ENCODE measurements at places on chromosomes 5 and 9.

GRCh38 chr5:956941-957747 lies 51.5 kb upstream of the NKD2 start:
- DNase-seq: no peak

DNA sequence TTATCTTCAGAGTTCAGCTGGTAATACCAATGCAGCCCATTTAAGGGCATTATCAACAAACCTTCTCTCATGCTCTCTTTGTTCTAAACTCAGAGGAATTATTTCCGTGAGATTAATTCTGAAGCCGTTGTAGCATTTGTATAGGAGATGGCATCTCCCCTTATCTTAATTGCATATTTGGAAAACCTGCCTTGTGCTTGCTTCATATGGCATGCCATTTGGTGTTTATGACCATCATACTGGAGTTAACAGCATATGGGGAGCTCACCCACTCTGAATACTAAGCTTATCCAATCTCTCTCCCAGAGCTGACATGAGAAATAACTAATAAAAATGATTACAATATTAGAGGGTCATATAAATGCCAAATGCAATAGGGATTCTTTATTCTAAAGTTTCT lies 243.2 kb downstream of the BRINP1 start:
- no peak for DNase-seq

GRCh38 chr9:129284607-129285291 lies 106.7 kb upstream of the IER5L start:
- no peak for DNase-seq

- DNase-seq: no peak
Measured at GRCh38 chr5:329121-329735, 7.7 kb downstream of the AHRR start.

- no peak for DNase-seq
Measured at GRCh38 chr5:132471944-132472343, 18.6 kb downstream of the IRF1 start.

- no peak for DNase-seq
Measured at GRCh38 chr5:100165309-100165708, 369.9 kb upstream of the FAM174A start.

DNA sequence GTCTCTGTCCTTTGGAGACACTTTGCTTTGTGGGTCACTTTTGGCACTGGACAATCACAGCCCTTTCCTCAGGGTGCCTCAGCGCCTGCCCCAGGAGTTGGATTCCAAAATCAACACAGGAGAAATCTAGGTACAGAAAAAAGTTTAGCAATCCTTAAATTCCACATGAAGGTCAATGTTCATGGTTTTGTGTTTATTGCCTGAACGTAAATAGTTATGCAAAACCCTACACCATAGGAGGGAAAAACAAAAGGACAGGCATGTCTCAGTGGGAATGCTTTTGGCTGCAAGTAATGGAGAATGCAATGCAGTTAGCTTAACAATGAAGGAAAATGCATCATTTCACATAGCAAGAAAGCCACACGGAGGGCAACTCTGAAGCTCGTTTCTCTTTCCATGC lies 6.5 kb upstream of the HMCN2 start:
- no peak for DNase-seq

GRCh38 chr9:126830827-126831226 lies 26.0 kb downstream of the ZBTB43 start:
- no peak for DNase-seq

DNA sequence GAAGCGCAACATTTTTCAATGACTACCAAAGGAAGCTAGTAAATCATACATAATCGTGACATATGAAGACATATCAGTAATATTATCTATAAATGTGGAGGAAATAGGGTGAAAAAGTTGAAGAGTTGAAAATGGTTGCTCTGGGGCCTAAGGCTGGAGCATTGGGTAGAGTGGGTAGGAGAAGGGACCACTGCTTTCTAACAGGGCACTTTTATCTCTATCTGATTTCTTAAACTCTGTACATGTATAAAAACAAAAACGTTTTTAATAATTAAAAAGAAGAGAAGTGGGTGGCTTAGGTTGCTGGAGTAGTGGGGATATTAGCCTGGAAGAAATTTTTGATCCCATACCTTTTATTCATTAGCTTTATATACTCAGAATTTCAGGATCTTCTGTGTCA lies 44.2 kb upstream of the ITGA1 start:
- DNase-seq: no peak

DNA sequence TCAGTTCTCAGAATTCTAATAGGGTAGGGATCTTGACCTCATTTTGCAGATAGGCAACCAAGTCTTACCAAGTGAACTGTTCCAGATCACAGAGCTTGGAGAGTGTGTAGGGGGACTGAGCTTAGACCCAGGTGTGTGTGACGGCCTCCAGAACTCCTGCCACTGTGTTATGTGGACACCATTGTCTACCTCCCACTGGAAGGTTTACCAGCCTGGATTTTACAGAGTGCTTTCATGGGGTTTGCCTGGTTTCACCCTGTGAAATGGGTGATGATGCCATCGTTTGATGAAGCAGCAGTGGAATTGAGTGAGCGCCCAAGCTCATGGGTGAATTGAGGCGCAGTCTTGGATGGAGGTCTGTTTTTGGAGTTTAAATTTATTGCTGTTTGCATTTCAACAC lies 23.6 kb downstream of the TJP2 start:
- no peak for DNase-seq

DNA sequence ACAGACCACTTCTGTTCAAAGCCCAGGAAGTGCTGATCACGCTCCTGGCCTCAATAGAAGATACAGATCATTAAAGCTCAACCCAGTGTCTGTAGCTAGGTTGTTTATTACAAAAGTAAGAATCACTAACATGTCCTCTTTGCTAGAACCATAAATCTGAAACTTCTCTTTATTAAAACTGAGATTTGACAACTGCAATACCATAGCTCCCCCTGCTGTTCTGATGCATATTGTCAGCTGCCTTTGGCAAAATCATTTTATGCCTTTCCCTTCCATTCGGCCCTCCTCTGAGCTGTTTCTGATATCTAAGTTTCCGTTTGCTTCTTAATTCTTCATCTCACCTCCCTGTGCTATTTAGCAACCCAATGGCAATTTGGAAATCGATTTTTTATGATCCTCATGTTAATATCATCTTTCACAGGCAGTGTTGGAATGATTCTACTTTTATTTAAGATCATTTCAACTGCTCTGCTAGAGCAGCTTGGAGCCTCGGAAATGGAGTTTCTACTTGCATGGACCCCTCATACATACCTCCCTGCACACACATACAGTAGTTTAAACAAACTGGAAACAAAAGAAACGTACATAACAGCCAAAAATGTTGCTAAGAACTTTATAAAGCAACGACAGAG lies 998.8 kb downstream of the MAT2B start:
- no peak for DNase-seq

- no peak for DNase-seq
Measured at GRCh38 chr9:131623655-131624330, 78.5 kb downstream of the PRRT1B start.

DNA sequence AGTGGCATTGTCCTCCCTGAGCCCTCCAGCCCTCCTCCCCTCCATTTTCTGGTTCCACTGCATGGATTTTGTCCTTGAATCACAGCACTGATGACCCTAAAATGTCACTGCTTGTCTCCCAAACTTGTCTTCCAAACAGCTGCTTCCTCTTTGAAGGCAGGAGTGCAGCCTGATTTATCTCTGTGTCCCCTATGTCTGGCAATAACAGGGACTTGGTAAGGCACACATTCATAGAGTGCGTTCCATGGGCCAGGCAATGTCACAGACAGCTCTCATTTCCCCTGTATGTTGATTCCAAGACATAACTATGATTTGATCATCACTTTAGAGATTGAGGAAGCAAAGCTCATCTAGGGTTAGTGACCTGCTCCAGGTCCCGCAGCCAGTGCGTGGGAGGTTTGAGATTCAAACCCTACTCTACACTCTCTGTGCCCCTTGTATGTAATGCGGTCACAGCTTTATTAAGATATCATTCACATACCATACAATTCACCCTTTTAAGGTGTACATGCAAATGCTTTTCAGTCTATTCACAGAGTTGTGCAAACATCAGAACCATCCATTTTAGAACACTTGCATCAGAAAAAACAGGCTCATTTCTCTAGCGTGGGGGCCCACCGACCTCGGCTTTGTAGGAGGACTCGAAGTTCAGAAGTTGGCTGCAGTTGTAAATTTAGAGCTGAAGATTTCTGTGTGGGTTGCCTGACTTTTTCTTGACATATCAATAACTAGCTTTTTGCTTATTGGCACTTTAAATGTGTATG lies 28.4 kb upstream of the BOD1 start:
- DNase-seq: no peak

- no peak for DNase-seq
Measured at GRCh38 chr5:17190242-17190778, 27.1 kb upstream of the BASP1 start.

GRCh38 chr9:14889451-14889850 lies 20.8 kb downstream of the FREM1 start:
- no peak for DNase-seq

- no peak for DNase-seq
Measured at GRCh38 chr5:58629271-58630159, 46.6 kb downstream of the RAB3C start.

GRCh38 chr9:121700832-121701419 lies 49.5 kb downstream of the DAB2IP start:
- DNase-seq: no peak

- no peak for DNase-seq
Measured at GRCh38 chr9:76521906-76522305, 62.9 kb downstream of the GCNT1 start.

GRCh38 chr5:37319037-37319782 lies 51.7 kb downstream of the NUP155 start:
- no peak for DNase-seq

GRCh38 chr9:20065046-20065445 lies 276.2 kb upstream of the SLC24A2 start:
- no peak for DNase-seq

DNA sequence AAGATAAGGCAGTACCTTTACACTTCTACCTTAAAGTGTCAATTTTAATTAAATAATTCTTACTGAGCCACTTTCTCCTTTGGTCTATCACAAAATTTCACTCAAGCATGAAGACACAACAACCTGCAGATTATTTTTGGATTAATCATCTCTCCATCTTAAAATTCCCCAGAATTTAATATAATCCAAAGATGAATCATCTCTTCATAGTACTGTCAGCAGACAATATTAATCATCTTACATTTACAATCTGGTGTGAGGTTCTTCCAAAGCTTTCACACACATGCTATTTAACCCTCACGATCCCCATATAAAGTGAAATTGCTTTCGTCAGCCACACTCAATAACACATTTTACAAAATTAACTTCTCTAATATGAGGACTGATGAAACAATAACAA lies 43.0 kb downstream of the LHFPL2 start:
- DNase-seq: no peak

DNA sequence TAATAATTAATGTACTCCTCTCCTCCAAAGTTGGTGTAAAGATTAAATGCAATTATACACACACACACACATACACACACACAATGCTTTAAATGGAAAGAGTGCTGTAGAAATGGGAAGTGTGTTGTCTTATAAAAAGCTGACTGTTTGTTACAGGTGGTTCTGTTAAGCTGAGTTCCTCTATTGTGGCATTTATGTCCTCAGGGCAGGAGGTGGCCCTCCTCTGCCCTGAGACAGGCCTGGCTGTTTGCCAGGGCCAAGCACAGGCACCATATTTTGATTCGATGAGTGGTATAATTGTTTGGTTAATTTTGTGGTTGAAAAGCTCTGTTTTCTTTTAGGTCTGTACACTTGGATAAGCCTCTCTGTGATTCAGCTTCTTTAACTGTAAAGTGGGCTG lies 573.9 kb downstream of the KIF4B start:
- DNase-seq: no peak

DNA sequence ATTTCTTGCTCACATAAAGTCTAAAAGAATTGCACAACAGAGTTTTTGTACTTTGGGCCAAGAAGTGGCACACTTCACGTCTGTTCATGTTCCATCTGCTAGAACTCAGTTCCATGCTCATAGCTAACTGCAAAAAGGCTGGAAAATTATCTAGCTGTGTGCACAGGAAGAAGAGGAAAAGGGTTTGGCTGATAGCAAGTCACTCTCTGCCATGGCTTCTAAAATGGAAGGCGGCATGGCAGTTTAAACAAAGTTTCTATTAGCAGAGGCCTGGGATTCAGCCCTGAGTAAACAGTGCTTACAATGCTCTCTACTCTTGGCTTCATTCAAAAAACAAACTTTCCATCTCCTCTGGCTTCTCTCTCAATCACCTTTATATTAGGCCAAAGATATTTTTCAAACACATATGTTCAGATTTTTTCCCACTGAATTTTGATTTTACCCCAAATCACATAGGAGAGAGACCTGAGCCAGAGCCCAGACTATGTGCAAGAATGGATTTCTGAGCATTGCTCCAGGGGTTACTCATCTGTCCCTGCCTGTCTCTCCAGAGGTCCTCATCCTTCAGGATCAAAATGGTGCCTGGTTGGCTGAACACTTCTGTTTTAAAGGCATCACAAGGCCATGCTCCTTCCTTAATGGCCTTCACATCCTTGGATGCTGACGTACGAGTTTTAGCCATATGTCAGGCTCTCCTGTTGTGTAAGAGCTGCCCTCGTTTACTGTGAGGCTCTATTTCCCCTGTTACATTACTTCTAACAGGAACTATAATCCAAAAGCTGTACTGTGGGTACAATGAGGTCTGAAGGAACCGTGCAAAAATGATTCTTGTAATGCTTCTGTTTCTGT lies 226.6 kb downstream of the SAXO1 start:
- DNase-seq: no peak

- no peak for DNase-seq
Measured at GRCh38 chr5:112646139-112646936, 91.3 kb upstream of the APC start.

DNA sequence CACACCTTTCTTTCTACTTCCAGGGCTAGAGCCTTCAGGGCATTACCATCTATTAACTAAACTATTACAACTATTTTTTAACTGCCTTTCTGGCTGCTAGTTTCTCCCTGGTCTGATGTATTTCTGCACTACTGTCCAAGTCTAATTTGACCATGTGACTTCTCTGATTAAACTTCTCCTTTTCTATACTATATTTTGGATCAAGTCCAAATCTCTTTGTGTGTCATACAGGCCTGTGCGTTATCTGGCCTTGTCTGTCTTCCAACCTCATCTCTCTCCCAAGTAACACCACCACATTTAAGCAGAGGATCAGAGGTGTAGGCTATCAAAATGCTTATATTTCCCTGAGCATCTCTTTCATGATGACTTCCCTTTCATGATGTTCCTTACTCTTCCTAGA lies 47.2 kb upstream of the OR13F1 start:
- DNase-seq: no peak

DNA sequence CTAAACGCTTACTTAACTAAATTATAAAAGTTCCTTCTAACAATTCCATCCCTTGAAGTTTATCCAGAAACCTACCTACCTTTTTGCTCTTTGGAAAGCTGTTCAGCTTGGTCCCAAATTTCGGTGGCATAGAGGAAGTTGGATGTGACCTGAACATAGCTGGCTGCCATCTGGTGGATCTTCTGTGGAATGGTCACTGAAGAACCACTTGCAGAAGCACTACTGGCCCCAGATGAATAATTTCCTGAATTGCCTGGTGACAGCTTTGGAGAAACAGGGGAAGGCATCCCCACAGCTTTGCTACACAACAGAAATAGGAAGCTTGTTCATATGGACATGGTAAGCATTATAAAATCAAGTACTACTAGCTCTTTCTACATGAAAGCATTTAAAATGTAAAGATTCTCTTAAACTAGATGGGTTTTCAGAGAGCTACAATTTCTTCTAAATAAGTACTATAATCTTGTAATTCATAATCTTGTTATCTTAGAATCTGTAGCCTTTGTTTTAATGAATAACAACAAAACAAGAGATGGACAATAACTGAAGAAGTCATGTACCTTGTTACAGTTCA lies 9.9 kb downstream of the LEAP2 start:
- no peak for DNase-seq

GRCh38 chr9:21031091-21031807 lies at the start of gene HACD4:
HACD4 (minus strand) TSS chr9:21031640; CDS start chr9:21031590, 50 bp downstream.
- DNase-seq: peak; percentile 8

All from esophagus squamous epithelium (tissue), 5 donors.